Activated T-helper 17 cell treated with anti-CD3 and anti-CD28 coated beads, Interleukin-2, amount 50 U/mL, for 72 hours (primary cell): ENCODE measurements at places on chromosomes 5 and 9. TPM values are rescaled to one million over a fixed set of nuclear protein-coding genes. Genes with fewer than 3 reads are reported as not detected.

DNA sequence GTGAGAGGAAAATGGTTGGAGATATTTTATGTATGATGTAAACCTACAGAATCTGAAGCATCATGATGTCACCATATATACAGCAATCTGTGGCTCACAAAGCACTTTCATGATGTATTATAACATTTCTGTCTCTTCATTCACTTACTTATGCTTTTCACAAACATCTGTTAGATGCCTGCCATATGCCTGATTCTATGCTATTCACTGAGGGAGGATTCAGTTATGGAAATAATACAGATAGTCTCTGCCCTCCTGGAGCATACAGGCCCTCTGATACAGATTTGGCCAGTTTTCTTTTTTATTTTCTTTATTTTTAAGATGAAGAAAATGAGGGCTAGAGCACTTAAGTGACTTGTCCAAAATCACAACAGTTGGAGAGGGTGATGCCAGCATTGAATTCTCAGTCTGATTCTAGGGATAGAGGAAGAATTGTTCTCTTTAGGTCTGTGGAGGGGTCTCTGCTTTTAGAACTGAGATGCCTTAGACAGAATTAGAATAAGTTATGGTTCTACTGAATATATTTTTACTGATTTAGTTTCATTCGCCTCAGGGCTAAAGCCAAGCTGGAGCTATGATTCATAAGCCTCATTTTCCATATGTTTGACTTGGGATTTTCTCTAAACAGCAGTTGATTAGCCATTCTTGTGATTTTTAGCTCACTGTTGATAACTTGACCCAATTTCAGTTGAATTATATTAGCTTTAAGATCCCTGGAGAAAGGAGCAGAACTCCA is 636.4 kb downstream of the PRELID2 start:
- ATAC-seq, result no peak

Gene NUTM2F
- total RNA-seq, result not detected

Gene PHYHD1
- 0.77 TPM for total RNA-seq

Gene IFNA13
- total RNA-seq, result not detected

DNA sequence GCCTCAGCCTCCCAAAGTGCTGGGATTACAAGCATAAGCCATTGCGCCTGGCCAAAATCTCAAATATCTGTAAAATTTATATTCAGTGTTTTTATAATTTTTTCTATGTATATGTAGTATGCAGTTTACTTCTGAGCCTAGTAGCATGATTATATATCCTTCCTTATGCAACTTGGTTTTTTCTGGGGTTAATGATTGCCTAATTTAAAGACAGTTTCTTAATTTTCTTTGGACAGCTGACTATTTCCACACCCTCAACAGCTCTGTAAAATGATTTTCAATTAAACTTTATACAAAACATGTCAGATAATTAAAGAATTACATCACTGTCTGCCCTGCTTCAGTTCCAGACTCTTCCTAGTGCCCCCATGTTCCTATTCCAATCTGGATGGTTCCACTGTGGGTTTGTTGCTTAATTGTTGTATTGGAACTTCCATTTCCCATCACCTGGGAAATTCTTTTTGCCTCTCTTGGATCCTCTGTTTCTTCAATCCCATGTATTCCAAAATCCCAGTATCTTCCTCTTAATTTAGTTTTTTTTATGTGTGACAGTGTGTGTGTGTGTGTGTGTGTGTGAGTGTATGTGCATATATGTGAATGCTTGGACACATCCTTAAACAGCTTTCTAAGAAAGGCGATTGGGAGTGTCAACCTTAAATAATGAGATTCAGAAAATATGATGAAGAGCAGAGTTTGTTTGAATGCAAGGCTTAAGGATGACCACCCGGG is 53.2 kb downstream of the C5orf22 start:
- no peak for ATAC-seq

- ATAC-seq, result no peak
Measured at GRCh38 chr5:148482196-148482595, 98.4 kb downstream of the FBXO38 start.

DNA sequence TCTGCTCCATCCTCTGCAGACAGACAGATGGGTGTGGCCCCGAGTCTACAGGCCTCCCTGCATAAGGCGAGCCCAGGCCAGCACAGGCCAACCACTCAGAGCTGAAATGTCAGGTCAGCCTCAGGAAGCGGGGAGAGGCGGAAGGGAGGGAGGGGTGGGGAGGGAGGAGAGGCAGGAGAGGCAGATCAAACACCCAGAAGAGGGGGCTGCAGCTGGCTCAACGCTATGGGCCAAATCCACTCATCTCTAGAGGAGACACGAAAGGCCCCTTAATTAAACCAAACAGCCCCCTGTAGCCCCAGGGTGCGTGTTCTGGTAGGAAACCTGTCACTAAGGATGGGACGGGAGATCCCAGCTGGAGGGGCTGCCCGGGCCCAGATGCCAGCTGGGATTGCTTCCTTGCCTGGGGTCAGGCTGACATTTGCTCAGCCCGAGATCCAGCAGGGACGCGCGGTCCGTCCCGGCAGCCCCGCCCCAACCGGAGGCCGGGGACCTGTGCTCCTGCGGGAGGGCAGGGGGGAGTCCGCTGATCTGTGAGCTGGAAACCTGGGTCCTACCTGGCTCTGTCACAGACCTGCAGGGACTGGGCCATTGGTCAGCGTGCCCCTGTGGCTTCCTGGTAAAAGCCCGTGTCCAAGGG is 97.2 kb upstream of the SARDH start:
- ATAC-seq, result no peak

GRCh38 chr9:70673844-70674243 is 259.4 kb upstream of the KLF9 start:
- ATAC-seq, result no peak

Gene ARSI
- total RNA-seq, result not detected

Gene ZNF883
- 0.71 TPM for total RNA-seq

GRCh38 chr9:37669232-37669631 is 18.5 kb downstream of the FRMPD1 start:
- ATAC-seq, result no peak

- no peak for ATAC-seq
Measured at GRCh38 chr5:178292826-178293205, 60.2 kb upstream of the PHYKPL start.

Gene TICAM2
- 0.56 TPM for total RNA-seq

Gene SAPCD2
- 21.9 TPM for total RNA-seq

- no peak for ATAC-seq
Measured at GRCh38 chr9:80134487-80134886, 562.7 kb downstream of the TLE4 start.

DNA sequence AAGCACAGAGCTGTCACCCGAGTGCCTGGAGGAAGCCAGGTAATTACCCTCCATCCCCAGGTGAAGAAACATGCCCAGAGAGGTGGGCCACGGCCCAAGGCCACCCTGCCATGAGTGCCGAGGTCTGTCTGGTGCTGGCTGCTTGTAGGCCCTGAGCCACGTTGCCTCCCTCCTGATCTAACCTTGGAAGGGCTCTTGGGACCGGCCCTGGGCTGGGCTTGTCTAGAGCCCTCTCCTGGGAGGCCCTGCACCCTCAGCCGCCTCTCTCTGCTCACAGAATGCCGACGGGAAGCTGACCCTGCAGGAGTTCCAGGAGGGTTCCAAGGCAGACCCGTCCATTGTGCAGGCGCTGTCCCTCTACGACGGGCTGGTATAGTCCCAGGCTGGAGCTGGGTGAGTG is 39.4 kb upstream of the HMCN2 start:
- ATAC-seq, result no peak

- ATAC-seq, result no peak
Measured at GRCh38 chr9:119368681-119369581, at the start of gene BRINP1. Gene BRINP1, minus strand, starts transcription at chr9:119369435. Its CDS starts 56,080 bp downstream, at chr9:119313355.

GRCh38 chr9:7293091-7293490 is 506.5 kb downstream of the DMAC1 start:
- peak; percentile 59 for ATAC-seq

- ATAC-seq, result no peak
Measured at GRCh38 chr9:72882117-72882775, 70.6 kb downstream of the ALDH1A1 start.

DNA sequence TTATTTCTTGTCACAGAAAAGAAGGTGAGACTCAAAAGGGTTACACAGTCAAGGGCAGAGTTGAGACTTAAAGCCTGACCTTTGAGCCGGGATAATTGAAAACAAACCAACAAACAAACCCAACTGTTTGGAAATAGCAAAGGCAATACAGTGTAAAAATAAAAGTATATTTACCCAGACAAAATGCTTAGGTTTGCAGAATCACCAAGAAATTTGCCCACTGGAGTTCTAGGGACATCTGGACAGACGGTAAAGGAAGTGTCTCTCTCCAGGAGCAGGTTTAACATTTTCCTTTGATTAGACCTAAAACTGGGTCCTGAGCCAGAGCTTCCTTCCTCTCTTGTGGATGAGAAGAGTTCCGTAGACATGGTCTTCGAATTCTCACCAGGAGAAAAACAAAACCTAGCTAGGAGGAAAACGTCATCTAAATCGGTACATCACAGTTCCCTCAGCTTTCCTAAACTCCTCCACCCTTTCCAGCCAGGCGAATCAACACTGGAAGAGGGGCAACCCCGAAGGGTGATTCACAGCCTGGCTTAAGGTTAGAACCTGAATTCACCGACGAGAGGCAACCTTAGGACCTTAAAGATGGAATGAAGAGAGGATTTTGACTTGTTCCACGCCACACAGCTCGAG is 673 bp downstream of the CDC25C start:
- peak; percentile 7 for ATAC-seq

DNA sequence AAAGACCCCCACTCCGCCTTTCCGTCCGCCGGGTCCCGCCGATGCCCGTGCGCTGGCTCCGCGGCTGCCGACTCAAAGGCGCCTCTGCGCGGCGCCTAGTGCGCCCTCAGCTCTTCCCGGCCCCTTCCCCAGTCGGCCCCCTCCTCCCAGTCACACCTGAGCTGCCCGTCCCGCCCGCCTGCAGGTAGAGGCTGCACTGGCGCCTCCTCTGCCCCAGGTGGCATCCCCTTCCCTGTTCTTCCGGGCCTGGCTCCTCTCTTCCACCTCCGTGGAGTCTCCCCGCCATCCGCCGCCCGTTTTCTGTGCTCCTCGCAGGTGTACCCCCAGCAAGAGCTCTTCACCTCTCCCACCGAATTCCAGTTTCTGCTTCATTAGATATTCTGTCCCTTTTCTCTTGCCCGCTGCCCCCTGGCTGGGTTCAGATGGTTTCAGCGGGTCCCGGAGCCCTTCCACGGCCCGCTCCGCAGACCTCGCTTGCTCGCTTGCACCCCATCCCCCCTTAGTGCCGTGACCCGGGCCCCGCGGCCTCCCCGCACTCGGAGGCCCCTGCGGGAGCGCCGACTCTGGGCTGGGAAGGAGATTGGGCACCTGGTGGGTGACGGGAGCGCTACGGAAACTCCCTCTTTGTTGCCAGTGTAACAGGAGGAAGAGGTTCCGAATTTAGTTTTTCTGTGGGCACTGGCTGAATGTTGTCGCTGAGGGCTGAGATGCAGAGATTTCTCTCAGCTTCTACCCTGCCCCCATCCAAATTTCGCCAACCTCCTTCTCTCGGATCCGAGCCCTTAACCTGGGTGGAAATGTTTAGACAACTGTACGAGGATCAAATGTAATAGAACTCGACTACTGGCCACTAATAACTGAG is 809 bp downstream of the SLC44A1 start:
- ATAC-seq, result peak; percentile 32
